ENCODE measurements at places on chromosomes 1 and 21.

GRCh38 chr1:223538981-223539380 lies 126.5 kb downstream of the CAPN8 start:
- DNase-seq: no peak

DNA sequence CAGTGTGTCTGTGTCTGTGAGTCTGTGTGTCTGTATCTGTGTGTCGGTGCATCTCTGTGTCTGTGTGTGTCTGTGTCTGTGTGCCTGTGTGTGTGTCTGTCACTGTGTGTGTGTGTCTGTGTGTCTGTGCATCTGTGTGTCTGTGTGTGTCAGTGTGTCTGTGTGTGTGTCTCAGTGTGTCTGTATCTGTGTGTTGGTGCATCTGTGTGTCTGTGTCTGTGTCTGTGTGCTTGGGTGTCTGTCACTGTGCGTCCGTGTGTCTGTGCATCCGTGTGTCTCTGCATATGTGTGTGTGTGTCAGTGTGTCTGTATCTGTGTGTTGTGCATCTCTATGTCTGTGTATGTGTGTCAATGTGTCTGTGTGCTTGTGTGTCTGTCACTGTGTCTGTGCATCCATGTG lies 44.7 kb upstream of the POFUT2 start:
- DNase-seq: no peak

GRCh38 chr1:232409584-232409983 lies 220.3 kb downstream of the SIPA1L2 start:
- no peak for DNase-seq

GRCh38 chr1:170856455-170856854 lies 78.9 kb upstream of the MROH9 start:
- DNase-seq: no peak
